Adrenal gland (tissue), 19 donors: ENCODE measurements at places on chromosomes 7 and 10. TPM values are rescaled to one million over a fixed set of nuclear protein-coding genes. Genes with fewer than 3 reads are reported as not detected.

DNA sequence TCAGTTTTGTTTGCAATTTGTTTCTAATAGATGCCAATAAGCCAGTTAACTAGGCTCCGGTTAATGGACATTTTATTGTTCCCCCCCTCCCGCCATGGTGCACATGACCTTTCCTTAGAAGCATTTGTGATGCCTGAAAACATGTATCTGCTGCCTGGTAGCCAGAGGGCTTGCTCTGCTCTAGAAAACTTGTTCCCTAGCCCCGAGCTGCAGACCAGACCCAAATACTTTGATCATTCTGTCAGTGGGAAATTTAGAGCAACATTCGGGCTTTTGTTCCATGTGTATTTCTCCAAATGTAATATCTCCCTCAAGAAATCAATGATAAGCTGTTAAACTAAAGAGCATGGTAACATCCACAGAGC, 104.7 kb downstream of the EVX1 start:
- peaks cover 11% of the 10 kb centered on the region for H3K4me1 ChIP-seq
- no peak overlapping the region for H3K4me3 ChIP-seq
- no peaks in the 10 kb centered on the region for H3K36me3 ChIP-seq
- H3K27me3 ChIP-seq: no peaks in the 10 kb centered on the region
- DNase-seq: no peak

GRCh38 chr7:103576641-103577040, 130.6 kb upstream of the SLC26A5 start:
- H3K27me3 ChIP-seq: peaks cover 4% of the 10 kb centered on the region
- H3K4me1 ChIP-seq: no peaks in the 10 kb centered on the region
- H3K27ac ChIP-seq: no peak overlapping the region
- DNase-seq: no peak

The CYP2C9 gene
- not detected for total RNA-seq

The GBX1 gene
- not detected for total RNA-seq

The TUBAL3 gene
- not detected for total RNA-seq

The ECD gene
- total RNA-seq: 31.5 TPM

The SAMD9 gene
- 8.0 TPM for total RNA-seq
